ENCODE measurements at places on chromosomes 11 and 22. TPM values are rescaled to one million over a fixed set of nuclear protein-coding genes. Genes with fewer than 3 reads are reported as not detected.

Gene SNX32
- polyA plus RNA-seq = 21.4 TPM

Gene RASD2
- polyA plus RNA-seq = 0.61 TPM

Gene KCNJ4
- 3.2 TPM for polyA plus RNA-seq

Gene SULT4A1
- polyA plus RNA-seq = 3.7 TPM

Gene SSH3
- 26.7 TPM for polyA plus RNA-seq

Gene OR10A2
- not detected for polyA plus RNA-seq

Gene HTR3A
- not detected for polyA plus RNA-seq

Measured in cardiac muscle cell (in vitro differentiated cells and primary cell).